ENCODE measurements at places on chromosomes 1 and 21.

- DNase-seq: no peak
These were observed 10.2 kb upstream of the CACHD1 start for GRCh38 chr1:64459743-64460142.

DNA sequence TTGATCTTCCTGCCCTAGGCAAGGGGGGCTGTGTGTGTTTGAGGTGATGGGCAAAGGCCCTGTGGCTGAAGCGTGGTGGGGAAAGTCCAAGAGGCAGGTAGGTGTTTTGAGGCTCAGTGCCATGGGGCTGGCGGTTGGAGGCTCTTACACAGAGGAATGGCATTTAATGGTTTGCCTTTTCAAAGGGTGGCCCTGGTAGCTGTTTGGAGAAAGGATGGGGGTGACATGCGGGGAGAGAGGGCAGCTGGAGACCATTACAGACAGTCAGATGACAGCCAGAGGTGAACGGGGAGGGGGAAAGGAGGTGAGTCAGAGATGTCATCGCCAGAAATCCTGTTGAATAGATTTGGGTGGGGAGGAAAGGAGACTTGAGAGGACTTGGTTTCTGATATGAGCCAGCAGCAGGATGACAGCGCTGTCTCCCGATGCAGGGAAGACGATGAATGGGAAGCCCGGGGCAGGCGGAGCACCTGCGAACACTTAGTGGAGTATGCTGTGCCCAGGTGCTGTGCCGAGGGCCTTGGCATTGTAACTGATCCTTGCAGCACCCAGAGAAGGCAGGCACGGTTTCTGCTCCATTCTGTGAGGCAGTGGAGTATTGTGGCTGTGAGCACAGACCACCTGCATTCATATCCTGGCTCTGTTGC, 56.3 kb downstream of the MAN1C1 start:
- DNase-seq: no peak

- no peak for DNase-seq
These were observed 398.8 kb downstream of the TBX15 start for GRCh38 chr1:118589238-118589846.

DNA sequence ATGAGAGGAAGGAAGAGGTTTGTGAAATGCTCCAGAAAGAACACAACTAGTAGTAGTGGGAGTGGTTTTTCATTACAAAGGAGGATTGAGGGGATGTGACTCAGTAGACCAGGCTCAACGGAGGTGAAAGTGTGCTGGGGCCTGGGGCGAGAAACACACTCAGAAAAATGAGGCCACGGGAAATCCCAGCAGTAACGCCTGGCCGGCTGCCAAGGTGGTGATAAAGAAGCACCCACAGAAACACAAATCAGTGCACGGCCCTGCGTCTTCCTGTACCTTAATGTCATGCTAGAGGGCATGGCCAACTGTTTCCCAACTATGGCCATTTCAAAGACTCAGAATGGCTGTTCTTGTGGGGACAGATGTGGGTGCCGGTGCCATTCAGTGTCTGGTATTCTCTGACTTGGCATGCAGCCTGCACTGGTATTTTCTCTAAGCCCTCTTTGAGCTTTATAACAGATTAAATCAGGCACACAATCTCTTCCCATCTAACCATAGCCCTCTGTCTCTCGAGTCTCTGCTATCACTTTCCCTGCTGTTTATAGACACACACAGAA, 38.2 kb downstream of the URB2 start:
- no peak for DNase-seq

DNA sequence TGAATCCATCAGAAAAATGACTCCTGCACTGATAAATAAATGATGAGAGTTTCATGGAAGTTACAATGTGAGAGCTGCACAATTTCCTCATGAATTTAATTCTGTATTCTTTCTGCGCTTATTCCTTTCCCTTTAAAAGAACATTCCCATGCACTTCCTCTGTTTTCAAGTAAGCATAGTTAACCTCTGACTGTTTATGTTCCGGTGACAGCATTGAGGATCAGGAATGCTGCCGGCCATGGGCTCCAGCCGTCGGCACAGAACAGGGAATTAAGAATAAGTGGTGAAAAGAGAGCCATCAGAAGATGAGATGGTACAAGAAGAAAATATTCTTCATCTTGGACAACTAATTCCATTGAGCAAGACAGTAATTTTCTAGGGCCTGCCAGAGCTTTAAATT, 65.3 kb downstream of the SUSD4 start:
- no peak for DNase-seq

- DNase-seq: no peak
These were observed 12.8 kb upstream of the MIXL1 start for GRCh38 chr1:226210571-226211176.

DNA sequence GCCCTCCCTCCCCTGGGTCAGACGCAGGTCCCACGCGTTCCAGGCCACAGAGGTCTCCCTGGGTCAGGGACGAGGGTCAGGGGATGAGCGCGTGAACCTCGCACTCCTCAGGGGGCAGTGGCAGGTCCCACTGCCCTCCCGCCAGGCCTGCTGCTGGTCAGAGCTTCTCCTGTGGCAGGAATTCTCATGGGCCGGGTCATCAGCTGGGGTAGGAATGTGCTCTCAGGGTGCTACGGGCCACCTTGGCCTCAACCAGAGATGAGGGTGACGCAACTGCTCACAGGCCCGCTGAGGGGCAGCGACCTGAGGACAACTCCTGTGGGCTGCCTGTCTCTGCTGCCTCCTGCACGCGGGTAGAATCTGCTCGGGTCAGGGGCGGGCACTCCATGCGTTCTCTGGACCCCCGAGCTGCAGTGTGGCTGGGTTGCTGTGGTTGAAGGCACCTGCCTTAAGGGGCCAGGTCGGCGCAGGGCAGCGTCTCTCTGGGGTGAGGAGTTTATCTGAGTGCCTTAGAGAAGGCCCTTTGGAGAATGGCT, 128.8 kb downstream of the PRDM16 start:
- no peak for DNase-seq

- DNase-seq: no peak
These were observed 5.3 kb upstream of the TFF2 start for GRCh38 chr21:42356046-42356445.

- peak; percentile 16 for DNase-seq
These were observed 745 bp downstream of the MAGI3 start for GRCh38 chr1:113390871-113391648.

- DNase-seq: no peak
These were observed 18.5 kb upstream of the RAB42 start for GRCh38 chr1:28573564-28573963.

DNA sequence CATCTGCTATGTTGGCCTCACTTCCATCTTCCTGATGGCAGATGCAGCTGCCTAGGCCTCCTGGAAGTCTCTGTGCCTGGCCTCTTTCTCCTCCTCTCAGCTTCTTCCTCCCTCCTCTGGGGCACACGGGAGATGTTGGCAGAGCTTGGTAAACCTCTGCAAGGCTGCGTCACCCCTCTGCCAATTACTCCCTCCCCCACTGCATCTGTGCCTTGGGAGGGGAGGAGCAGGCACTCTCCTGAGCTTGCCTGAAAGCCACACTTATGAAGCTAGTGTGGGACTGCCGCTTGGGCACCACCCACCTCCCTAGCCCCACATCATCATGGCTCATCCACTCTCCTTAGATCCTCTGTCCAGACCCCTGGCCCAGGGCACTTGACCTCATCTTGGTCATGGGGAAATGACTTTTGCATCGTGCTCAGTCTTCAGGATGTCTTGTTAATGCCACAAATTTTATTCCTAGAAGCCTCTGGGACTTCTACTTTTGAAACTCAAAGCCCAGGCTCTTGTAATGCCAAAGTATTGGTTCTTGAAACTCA, 7.3 kb upstream of the TMEM51 start:
- DNase-seq: no peak

DNA sequence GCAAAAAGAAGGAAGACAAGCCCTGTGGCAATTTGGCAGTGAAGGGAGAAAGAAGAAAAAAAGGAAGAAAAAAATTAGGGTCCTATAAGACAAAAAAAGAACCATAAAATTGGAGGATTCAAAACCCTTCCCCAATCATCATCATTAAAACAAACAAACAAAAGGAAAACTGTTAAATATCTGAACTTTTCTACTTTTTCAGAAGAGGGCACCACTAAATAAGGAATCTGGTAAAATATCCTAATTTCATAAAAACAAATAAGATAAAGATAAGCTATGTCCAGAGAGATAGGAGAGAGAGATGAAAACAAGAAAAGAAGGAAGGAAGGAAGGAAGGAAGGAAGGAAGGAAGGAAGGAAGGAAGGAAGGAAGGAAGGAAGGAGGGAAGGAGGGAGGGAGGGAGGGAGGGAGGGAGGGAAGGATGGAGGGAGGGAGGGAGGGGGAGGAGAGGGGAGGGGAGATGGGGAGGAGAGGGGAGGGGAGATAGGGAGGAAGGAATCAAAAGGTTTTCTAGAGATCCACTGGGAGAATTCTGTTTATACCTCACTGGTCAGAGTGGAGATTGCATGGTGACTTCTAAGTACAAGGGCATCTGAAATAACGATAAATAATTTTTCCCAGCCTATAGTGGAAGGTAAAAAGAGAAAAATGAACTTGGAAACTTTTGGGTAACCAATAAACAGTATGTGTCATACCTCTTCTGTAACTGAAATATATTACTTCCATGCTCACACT, 10.4 kb upstream of the FMO2 start:
- no peak for DNase-seq

DNA sequence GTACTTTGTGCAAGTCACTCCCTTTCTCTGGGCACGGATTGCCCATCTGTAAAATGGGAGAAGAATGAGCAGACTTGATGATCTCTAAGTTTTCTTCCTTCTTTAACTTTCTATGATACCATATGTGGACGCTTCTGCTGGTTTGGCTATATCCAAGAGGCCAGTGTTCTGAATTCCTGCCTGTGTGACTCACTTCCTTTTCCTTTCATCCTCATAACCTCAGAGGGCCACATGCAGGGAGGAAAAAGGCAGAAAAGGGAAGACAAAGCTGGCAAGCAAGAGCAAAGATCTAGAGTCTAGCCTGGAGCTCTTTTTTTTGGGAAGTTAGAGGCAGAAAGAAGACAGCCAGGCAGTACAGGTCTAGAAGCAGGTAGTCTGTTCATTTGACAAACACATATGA, 151.2 kb downstream of the OMA1 start:
- no peak for DNase-seq

DNA sequence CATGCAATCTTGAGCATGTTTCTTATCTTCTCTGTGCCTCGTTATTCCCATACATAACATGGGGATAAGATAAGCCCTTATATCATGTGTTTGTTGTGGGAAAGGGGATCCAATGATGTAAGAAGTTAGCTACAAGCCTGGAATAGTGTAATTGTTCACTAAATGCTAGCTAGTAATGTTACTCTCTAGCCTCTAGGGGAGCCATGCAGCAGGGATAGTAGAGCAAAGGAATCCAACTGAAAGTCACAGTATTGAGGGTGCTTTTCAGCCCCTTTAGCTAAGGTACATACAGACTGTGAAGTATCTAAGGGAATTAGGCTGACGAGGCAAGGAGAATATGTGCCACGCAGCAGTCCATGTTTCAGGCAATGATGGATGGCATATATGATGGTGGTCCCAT, 46.9 kb downstream of the IL23R start:
- no peak for DNase-seq

DNA sequence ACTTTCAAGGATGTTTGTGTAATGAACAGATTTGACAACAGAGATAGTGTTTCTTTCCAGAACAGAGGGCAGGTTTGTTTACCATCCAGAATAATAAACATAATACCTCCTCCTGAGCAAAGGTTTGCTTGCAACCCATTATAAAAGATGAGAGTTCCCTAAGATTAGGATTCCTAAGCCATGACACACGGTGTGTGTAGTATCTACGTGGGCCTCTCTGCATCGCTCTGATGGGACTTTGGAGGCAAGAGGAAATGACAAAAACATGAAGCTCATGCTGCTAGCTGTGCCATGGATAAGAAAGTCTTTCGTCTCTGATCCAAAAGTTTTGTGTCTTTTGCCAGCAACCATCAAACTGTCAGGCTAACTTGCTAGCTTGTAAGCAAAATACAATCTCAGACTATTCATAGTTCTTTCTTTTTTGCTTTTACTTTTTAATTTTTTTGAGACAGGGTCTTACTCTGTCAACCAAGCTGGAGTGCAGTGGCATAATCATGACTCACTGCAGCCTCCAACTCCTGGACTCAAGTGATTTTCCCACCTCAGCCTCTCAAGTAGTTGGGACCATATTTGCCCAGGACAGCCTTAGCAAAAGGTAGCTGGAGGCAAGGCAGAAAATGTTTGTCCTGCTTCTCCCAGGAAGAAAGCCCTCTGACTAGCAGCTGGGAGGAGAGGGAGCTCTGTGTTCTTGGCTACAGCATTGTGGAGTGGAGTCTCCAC, 81.1 kb downstream of the LHX4 start:
- no peak for DNase-seq

- DNase-seq: no peak
These were observed 7.0 kb upstream of the COL8A2 start for GRCh38 chr1:36132029-36132428.

DNA sequence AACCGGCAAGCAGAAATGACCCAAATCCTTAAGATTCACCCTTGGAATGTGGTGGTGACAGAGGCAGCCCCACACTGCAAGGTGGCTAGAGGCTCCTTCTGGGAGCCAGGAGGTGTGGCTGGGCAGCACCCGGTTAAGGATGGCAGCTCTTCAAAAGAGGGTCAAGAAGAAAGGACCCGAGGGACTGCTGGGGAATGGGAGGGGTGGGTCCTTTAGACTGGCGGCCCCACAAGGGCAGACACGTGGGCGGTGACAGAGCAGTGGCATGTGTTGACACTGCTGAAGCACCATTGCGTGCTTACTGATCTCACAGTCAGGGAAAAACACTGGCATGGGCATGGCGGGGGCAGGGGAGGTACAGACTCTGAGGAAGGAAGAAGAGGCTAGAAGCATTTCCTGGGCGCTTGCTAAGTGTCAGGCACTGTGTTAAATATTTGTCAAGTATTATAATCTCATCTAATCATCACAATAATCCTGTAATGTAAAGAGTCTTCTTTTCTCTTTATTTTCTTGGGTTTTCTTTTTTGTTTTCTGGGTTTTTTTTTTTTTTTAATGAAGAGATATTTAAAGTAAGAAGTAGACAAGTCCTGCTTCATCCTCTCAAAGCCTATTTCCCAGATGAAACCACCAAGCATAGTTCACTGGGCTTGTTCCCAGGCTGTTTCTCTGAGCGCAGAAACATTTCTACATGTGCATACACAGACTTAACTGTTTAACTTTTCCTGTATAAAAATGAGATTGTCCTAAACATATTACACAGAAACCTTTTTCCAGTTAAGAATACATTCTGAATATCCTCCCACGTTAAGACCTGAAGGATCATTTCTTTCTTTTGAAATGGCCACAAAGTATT, 165.8 kb upstream of the EDN2 start:
- no peak for DNase-seq

- no peak for DNase-seq
These were observed 17.3 kb upstream of the PLEKHG5 start for GRCh38 chr1:6508816-6509189.

DNA sequence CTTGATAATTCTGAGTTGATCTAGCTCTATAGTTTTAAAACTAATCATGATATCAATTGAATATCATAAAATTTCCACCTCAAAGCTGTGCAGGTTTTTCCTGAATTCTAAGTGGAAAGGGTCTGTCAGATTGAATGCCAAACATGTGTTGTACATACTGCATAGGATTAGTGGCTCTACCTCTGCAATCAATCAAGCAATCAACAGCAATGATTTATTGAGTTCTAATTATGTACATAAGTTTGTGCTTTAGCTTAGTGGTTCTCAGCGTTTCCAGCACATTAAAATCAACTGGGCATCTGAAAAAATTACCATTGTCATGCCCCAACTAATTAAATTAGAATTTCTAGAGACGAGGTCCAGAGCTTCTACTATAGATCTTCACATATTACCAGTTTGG, 251.5 kb downstream of the BACH1 start:
- DNase-seq: no peak

GRCh38 chr21:39047046-39047445, 136.2 kb downstream of the PSMG1 start:
- no peak for DNase-seq
